ENCODE measurements at places on chromosomes 4 and X. TPM values are rescaled to one million over a fixed set of nuclear protein-coding genes. Genes with fewer than 3 reads are reported as not detected.

Gene MTNR1A
- total RNA-seq: not detected

Gene CLDN22
- total RNA-seq: not detected

Gene SLC25A5
- total RNA-seq: 128 TPM

Gene MAGEA9B
- total RNA-seq: not detected

Gene ENPP6
- 0.09 TPM for total RNA-seq

Gene RAB40A
- 0.09 TPM for total RNA-seq

Gene CUL4B
- total RNA-seq: 20.5 TPM

Gene CSAG3
- total RNA-seq: not detected

Gene SERPINA7
- not detected for total RNA-seq

Gene IL13RA2
- 440 TPM for total RNA-seq

All from smooth muscle cell of bladder (primary cell).